ENCODE measurements at places on chromosomes 5 and 9. TPM values are rescaled to one million over a fixed set of nuclear protein-coding genes. Genes with fewer than 3 reads are reported as not detected.

DNA sequence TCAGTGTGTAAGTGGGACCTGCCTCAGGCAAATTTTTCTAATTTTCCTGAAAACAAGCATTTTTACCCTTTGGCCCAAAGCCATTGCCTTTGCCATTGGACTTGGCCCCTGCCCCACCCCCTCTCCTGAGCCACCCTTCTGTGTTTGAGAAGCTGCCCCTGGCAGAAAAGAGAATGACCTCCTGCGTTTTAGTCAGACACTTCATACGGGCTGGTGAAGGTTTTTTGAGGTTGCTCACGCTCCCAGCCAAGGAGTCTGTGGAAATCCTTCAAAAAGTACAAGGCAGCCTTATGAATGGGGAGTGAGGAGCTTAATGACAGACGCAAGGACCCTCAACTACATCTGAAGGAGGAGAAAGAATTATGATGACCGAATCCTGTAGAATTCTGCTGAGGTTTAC lies 308.9 kb downstream of the SLIT3 start:
- DNase-seq, result no peak

- no peak for DNase-seq
Measured at GRCh38 chr5:19584131-19584530, 403.9 kb downstream of the CDH18 start.

DNA sequence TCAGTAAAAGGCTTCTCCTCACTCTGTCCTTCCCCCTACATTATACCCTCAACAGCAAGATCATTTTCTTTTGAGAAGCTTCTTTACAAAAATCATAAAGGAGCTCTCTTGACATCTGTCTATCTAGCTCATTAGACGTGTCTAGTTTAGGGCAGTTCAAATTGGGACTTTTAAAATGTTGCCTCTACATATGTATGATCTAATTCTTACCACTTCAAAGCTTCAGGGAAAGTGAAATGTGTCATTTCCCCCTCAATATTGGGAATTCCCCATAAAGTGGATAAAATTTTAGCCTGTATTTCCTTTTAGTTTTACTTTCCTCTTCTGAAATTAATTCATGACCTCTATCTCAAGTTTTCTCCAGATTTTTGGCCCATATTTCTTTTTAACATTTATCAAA lies 323.7 kb downstream of the ARRDC3 start:
- no peak for DNase-seq

DNA sequence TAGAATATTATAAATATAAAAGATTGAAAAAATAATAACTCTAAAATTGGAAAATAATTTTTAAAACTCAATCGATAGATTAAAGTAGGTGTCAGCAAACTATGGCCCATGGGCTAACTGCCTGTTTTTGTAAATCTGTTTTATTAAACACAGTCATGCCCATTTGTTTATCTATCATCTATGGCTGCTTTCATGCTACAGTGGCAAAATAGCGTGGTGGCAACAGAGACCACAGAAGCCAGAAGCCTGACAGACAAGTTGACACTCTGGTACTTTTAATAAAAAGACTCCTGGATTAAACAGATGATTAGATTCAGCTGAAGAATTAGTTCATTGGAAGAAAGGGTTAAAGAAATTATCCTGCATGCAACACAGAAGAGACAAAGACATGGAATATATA lies 400.7 kb upstream of the RORB start:
- DNase-seq, result no peak

- no peak for DNase-seq
Measured at GRCh38 chr5:33306758-33307157, 134.0 kb upstream of the TARS1 start.

DNA sequence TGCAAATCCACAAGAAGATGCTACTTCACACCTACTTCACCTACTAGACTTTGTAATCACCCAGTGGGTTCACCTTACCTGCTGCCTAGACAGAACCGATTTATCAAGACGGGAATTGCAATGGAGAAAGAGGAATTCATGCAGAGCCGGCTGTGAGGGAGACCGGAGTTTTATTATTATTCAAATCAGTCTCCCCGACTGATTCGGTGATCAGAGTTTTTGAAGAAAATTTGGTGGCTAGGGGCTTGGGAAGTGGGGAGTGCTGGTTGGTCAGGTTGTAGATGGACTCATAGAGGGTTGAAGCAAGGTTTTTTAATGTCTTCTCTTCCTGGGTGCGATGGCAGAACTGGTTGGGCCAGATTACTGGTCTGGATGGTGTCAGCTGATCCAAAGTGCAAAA lies 23.4 kb downstream of the SFXN1 start:
- no peak for DNase-seq

- no peak for DNase-seq
Measured at GRCh38 chr5:32051796-32052195, 122.3 kb downstream of the GOLPH3 start.

Gene PALM2AKAP2
- not detected for total RNA-seq

Gene WHRN
- 19.9 TPM for total RNA-seq

Gene PCDHB10
- total RNA-seq, result not detected

Gene LCN2
- not detected for total RNA-seq

Gene TMEM232
- 1.1 TPM for total RNA-seq

Gene PTGES
- 0.38 TPM for total RNA-seq

Gene HMGXB3
- 29.3 TPM for total RNA-seq

Data from CD4-positive, alpha-beta T cell (primary cell).